CD4-positive, alpha-beta T cell treated with Interleukin-10 for 1 hour (primary cell): ENCODE measurements at places on chromosomes 13 and 19.
A peak's percentile ranks its signal among the peaks of the same experiment; 100 is the strongest.

DNA sequence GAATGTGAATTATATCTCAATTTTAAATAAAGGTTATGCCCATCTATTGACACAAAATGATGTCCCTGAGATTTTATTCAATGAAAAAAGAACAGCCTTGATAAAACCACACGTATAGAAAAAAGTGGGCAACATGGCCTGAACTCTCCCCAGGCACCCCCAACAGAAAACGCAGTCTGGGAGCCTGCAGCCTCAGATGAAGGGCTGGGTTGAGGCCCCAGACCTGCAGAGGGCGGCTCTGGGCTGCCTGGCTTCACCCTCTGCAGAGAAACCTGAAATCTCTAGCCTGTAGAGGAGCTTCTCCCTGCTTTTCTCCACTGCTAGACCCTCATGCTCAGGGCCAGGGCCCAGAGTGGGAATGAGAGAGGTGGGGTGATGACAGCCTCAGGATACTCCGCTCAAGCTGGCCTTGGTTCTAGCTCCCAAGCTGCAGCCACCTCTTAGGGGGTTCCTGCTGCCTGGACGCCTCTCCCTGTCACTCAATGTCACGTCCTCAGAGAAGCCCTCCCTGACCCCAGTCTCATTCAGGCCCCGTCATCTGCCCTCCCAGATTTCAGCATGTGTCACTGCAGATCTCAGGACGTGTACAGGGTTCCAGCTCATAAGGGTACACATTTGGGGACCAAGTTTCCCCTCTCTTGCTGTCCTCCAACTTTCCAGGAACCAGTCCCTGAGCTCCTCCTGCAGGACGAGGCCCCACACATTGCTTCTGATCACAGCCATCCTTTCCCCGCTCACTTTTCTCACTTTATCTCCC, 1.8 kb downstream of the MBD3 start:
- peak; percentile 34 for DNase-seq

GRCh38 chr19:35553385-35554000, 8.1 kb downstream of the TMEM147 start:
- no peak for DNase-seq

- DNase-seq: no peak
Observed at GRCh38 chr13:104616990-104617389, 1550.8 kb upstream of the SLC10A2 start.

DNA sequence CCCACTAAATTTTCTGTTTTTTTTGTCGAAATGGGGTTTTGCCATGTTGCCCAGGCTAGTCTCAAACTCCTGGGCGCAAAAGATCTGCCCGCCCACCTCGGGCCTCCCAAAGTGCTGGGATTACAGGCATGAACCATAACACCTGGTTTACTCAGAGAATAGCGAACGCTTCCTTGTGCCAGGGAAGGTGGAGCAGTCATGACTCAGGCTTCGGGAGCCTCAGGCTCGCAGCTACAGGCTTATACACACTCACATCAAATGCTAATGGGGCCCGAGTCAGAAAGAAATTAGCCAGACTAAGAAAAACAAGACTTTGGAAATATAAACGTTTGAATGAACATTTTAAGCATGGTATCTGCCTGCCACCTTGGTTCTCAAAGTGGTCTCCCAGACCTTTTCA, 11.0 kb upstream of the TPT1 start:
- DNase-seq: no peak

- DNase-seq: no peak
Observed at GRCh38 chr13:108049211-108049610, 166.1 kb downstream of the LIG4 start.

DNA sequence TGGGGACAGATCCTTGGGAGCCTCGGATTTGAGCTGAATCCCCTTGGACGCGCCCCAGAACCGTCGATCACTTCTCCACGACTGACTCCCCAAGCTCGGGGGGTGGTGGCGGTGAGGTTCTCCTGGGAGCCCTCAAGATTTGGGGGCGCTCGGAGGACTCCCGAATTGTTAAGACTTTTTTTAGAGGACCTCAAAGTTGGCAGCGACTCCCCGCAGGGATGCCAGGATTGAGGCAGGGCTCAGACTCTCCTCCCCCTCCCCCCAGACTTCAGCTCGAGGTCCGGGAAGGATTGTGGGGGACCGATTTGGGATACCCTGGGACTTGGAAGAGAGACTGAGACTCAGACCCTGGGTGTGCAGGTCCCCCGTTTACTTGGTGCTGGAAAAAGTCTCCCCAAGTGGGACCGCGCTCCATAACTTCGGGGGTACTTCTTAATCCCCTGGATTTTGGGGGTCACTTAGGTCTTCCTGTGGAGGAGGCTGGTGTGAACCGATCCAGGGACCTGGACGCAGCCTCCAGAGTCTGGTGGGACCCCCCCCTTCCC, 665 bp downstream of the VASP start:
- DNase-seq: no peak

DNA sequence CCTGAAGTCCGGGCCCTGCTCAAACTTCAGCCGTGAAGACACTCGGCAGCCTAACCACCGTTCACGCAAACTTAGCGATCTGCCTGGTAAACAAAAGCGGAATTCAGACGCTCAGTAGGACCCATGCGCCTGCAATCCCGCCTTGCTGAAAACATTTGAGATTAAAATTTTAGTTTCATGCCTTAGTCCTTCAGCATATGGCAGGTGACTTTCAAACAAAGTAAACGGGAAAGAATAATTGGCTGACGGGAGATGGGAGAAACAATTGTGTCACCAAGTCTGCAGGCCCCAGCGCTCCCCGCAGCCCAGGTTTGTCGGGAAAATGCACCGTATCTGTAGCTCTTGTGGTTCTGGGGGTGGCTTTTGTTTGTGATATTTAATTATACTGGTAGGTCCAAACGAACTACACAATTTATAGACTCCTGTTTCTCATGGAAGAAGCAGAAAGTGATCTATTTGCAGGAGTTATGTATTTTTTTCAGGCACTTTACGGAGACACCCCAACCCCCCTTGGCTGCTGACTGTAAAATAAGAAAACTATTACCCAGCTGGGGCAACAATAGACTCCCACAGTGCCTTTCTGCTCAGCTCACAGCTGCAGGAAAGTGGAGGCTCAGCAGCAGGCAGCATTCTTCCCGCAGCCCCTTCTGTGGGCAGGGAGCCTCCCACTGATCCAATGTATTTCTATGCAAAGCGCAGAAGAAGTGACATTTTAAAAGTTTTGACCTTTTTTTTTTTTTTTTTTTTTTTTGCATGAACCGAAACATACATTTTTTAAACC, 94.8 kb downstream of the SOX1 start:
- no peak for DNase-seq

- DNase-seq: no peak
Observed at GRCh38 chr13:33278913-33279312, 6.6 kb downstream of the STARD13 start.

DNA sequence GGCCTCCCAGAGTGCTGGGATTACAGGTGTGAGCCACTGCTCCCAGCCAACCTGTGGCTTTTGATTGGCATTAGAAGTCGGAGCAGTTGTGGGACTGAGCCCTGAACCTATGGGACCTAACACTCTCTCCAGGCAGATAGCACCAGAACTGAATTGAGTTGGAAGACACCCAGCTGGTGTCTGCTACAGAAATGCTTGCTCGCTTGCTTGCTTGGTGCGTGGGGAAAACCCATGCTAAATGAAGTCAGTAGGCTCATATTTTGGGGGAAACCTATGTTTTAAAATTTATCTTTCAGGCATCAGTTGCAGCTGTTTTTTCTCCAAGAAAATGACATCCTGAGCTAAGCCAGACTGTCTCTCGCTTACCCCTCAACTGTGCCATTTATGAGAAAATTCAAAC, 158.5 kb upstream of the RFC3 start:
- no peak for DNase-seq

- DNase-seq: peak; percentile 19
Observed at GRCh38 chr19:4678881-4679790, 9.0 kb upstream of the MYDGF start.

DNA sequence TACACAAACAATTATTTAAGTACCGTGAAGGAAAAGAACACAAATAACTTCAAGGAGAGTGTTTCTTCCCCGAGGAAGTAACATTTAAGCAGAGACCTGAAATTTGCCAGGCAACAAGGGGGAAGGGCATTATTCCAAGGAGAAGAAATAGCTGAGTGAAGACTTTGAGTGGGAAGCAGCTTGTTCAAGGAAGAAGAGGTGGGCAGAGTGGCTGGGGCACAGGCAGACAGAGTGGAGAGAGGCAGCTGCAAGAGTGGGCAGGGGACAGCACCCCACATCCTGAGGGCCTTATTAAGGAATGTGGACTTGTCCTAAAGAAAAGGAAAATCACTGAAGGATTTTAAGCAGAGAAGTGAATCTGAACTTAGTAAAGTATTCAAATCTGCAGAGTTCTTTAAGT, 4.7 kb upstream of the DCLK1 start:
- no peak for DNase-seq

- DNase-seq: no peak
Observed at GRCh38 chr13:93296584-93296983, 70.0 kb downstream of the GPC6 start.

DNA sequence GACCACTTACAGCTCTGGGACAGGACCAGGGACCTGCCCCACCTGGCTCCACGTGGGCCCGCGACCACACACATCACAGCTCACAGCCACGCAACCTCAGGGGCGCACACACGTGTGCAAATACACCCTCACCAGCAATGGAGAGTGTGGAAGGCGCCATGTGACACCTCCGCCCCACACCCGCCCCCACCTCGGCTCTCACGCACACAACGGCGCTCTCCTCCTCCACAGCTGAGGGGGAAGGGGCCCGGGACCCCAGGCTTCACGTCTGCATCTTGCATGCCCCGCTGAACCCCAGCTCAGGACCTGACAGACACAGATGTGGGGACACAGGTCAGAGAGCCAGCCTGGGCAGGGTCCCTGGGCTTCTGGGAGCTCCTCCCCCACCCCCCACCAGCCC, 6.4 kb upstream of the SHISA7 start:
- no peak for DNase-seq

DNA sequence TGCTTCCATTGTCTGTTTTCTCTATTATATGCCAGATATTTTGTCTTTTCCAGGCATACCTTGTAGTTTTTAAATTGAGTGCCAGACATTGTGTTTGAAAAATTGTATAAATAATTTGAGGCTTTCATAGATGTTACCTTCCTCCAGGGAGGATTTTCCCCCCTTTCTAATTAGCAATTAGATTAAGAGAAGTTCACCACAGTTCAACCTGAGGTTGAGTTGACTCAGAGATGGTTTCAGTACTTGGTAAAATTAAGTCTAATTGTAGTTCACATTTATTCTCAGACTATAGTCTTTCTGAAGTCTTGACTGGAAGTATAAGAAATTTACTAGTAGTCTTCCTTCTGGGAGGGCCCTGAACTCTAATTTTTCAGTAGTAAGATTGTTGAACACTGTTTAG, 104.1 kb upstream of the SCEL start:
- no peak for DNase-seq

DNA sequence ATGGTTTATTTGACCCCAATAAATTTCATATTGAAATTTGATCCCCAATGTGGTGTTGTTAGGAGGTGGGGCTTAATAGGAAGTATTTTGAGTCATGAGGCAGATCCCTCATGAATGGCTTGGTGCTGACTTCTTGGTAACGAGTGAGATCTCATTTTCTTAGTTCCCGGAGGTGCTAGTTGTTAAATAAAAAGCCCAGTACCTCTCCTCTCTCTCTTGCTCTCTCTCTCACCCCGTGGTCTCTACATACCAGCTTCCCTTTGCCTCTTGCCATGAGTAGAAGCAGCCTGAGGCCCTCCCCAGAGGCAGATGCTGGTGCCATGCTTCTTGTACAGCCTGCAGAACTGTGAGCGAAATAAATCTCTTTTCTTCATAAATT, 39.4 kb upstream of the KATNAL1 start:
- DNase-seq: peak; percentile 17

DNA sequence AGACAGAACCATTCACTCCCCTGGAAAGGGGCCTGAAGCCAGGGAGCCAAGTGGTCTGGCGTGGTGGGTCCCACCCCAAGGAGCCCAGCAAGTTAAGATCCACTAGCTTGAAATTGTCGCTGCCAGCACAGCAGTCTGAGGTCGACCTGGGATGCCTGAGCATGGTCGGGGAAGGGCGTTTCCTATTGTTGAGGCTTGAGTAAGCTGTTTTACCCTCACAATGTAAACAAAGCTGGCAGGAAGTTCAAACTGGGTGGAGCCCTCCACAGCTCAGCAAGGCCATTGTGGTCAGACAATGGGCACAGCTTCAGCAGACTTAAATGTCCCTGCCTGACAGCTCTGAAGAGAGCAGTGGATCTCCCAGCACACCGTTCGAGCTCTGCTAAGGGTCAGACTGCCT, 195.6 kb upstream of the DACH1 start:
- no peak for DNase-seq

GRCh38 chr19:48670699-48671445, 1.9 kb downstream of the NTN5 start:
- no peak for DNase-seq

- peak; percentile 79 for DNase-seq
Observed at GRCh38 chr19:50679177-50680125, 30.2 kb downstream of the C19orf81 start.

- no peak for DNase-seq
Observed at GRCh38 chr13:32408296-32409000, 19.5 kb downstream of the N4BP2L1 start.

DNA sequence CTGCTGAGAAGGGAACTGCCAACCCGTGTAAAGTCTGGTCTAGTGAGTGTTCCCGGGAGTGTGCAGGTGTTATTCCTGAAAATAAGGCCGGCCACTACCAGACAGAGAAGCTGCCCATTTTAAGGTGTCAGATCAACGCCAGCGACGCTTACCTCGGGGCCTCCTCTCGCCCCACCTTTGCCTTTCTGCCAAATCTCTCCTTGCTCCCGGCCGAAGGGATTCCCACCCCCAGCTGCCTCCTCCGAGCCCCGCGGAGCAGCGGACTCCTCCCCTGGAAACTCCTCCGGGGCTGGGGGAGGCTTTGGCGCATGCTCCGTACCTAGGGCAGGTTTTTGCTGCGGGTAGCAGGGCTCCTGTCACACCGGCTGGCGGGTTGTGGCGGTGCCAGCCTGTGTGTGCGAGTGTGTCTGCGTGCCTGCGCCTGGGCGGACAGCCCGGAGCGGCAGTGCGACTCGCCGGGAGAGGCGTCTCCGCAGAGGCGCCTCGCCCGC, at the start of gene HS6ST3:
TSS of gene HS6ST3 (plus strand) at position 359 of the 491 bp plus-strand sequence.
- no peak for DNase-seq

- peak; percentile 20 for DNase-seq
Observed at GRCh38 chr13:42369071-42369797, 97.3 kb downstream of the AKAP11 start.
